ENCODE measurements at places on chromosomes 7 and 10.

DNA sequence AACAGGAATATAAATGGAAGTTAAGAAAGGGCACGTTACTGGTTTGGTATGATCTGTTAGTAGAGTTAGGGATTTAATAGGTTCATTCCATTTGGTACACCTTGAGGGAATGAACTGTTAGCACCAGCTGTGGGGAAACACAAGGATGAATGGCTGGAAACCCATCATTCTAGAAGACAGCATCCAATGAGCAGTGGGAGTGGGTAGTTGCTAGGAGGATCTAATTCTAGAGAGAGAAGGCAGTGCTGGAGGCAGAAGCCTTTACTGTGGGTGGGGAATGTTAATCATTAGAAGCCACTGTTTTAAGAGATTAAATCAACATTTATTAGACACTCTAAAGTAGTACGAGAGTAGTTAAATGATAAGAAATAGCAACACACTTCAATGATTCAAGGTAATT lies 15.5 kb upstream of the GPR15LG start:
- no peak for DNase-seq

DNA sequence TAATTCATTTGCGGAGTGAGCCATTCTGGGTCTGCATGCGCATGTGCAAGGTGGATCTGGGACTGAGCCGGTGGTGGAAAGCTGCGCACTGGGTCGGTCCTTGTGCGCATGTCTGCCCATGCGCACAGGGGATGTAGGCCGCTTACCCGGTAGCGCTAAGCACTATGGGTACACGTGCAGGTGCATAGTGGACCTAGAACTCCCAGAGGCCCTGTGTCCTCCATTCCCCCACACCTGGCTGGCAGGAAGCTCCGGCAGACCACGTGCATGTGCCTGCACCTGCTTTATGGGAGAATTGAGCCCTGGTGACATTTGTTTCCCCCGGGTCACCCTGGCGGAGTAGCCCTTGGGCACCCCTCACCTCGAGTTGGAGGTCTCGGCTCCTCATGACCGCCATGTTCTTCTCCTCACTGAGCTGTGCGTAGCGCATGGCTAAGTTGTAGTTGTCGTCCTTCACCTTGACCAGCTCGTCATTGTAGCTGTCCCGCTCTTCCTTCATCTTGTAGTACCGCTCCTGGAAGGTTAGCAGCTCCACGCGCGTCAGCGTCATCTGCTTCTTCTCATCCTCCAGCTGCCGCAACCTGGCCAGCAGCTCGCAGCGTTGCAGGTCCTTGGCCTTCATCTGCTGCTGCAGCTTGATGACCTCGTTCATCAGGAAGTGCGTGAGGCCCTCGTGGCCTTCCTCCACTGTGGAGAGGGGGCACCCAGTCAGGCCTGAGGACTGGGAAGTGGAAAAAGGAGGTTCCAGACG lies 99.6 kb downstream of the CARD11 start:
- no peak for DNase-seq

GRCh38 chr10:118990326-118990725 lies 39.2 kb upstream of the NANOS1 start:
- DNase-seq: no peak

- DNase-seq: no peak
Measured at GRCh38 chr10:65423043-65423442, 1502.8 kb upstream of the LRRTM3 start.

GRCh38 chr7:92609921-92610518 lies 19.8 kb upstream of the FAM133B start:
- DNase-seq: no peak

- DNase-seq: no peak
Measured at GRCh38 chr7:146701166-146701565, 584.6 kb downstream of the CNTNAP2 start.

DNA sequence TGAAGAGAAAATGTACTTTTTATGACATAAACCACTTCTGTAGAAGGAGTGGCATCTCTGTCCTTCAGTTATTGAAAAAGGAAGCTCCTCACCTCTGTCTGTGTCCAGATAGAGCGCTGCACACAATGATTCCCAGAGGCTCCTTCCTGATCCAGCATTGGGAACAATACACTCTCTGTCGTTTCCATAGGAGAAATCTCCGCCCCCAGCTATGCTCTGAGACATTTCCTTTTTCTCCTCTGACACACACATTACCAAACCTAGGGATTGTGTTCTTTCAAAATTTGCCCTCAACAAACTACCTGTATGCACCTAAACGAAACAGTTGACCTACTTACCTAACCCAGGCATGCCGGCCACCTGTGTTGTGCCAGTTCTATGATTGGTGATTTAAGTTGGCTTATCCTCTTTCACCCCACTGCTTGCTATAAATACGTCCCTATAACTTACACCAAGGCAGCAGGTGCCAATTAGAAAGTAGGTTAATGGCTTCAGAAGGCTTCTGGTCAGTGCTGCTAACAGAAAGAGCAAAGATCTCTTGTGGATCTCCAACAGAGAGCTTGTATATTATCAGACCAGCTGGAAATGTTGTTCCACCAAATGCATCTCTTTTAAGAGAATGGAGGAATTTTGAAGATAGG lies 140.1 kb upstream of the JCAD start:
- no peak for DNase-seq

- DNase-seq: no peak
Measured at GRCh38 chr7:45390731-45391130, 183.4 kb upstream of the ADCY1 start.

DNA sequence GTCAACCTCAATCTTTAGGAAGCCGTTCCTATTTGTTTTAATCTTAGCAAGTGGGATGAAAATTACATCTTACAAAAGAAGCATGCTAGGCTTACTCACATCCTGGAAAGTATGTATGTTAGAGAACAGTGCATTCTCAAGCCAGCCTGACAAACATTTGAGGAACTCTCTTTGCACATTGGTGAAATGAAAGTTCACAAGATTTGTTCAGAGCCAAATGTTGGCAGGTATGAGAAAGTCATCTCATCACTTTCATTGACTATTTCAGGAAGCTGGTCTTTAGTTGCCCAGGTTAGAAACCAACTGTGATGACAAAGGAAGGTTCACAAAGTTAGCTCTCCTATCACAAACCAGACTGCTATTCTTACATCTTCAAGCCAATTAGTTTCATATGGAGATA lies 57.1 kb downstream of the ABCB1 start:
- DNase-seq: no peak

DNA sequence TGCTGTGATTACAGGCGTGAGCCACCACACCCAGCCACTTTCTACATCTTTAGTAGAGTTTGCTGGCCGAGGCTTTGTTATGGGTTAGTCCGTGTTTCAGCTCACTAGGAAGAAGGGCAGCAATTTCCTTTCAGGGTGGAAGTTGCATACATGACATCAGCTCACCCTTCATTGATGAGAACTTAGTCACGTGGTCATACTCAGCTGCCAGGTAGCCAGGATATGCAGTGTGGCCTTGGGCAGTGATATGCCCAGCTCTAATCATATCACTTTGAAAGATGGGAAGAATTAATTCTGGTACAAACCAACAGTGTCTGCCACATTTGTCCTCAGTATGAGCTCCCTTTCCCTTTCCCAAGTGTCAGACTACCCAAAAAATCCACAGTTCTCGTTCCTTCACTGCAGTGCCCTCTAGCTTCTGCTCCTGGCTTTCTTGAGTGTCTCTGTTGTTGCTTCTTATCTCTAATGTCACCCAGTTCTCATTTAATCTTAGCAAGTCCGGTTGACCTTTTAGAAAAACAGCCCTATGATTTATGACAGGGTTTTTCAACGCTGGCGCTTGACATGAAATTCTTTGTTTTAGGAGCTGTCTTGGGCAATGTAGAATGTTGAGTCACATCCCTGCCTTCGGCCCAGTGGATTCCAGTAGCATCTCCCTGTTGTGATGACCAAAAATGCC lies 108.7 kb upstream of the ITGB1 start:
- DNase-seq: no peak
